ENCODE measurements at places on chromosomes 3 and 15.

- DNase-seq = no peak
These were observed 202.5 kb downstream of the ROBO2 start for GRCh38 chr3:77242371-77242770.

GRCh38 chr15:58568157-58568571 lies 136.4 kb downstream of the LIPC start:
- no peak for DNase-seq

- no peak for DNase-seq
These were observed 130.1 kb downstream of the IGF1R start for GRCh38 chr15:98778263-98778959.

DNA sequence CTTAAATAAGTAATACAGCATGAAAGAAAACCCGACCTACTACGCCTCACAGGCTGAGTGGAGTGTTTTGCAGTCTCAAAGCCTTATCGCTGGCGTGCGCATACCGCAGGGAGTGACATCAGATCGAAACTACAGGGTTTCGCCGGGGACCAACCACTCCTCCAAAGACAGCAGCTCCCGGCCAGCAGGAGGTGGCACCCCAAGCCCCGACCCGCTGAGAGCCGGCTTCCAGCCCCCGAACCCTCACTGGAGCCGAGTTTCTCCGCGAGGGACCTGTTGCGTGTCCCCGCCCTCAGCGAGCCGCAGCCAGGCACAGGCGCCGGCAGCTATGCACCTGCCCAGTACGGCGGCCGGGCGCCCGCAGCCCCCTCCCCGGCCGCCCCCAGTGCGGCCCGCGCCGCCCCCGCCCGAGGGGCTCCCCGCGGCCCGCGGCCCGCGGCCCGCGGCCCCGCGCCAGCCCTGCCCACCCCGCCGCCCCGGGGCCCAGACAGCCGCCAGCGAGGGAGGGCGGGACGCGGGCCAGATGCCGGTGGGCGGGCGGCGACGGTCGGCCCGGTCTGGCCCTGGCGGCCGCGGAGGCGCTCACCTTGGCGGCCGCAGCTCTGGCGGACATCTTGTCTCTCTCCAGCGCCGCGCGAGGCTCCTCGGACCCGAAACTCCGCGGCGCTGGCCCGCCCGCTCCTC lies 710 bp downstream of the TJP1 start:
- peak; percentile 9 for DNase-seq

DNA sequence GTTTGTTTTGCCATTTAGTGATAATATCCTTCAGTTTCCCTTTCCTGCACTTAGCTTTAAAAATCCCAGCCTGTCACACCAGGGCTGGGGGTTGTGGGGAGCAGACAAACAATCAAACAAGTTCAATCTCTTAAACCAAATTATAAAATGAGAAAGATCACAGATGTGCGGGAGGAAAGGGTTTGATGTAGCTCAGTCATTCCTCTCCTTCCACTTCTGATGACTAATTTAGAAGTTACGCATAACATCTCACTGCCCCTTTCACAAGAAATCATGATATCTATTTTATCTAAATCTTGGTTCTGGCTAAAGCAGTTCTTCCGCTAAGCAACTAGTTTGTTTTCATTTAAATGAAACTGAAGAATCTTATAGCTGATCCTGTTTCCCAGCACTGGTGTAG lies 34.1 kb upstream of the ATG7 start:
- DNase-seq = no peak

DNA sequence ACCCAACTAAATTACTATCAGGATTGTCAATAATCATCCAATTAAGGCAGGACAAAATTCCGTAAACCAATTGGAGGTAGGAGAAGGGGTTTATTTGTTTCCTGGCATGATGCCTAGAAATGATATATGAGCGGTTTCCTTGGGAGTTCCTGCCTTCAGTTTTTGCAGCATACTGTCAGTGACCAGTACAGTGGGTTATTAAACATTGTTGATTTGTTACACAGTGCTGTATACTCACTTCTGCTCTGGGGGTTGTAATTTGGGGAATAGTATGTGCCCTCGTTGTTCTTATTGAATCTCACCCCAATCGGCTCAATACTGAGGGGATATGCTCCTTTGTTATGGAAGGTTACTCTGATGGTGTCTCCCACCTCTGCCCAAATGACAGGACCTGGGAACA lies 22.2 kb downstream of the CP start:
- DNase-seq = no peak

- no peak for DNase-seq
These were observed 302.7 kb downstream of the CTNNB1 start for GRCh38 chr3:41502023-41502422.

Measured in CD4-positive, alpha-beta T cell treated with Interleukin-12 subunit alpha and Interleukin-12 subunit beta, for 1 hour (primary cell).